NK-92 treated with Interleukin-12 subunit alpha and Interleukin-12 subunit beta, amount 100 ng/mL, for 24 hours (cell line): ENCODE measurements at places on chromosomes 7 and 10.

GRCh38 chr7:35331730-35332678 is 78.1 kb upstream of the TBX20 start:
- DNase-seq: no peak

GRCh38 chr7:32062150-32062549 is 8.1 kb downstream of the PDE1C start:
- no peak for DNase-seq

GRCh38 chr10:44335330-44336021 is 49.4 kb downstream of the CXCL12 start:
- no peak for DNase-seq

DNA sequence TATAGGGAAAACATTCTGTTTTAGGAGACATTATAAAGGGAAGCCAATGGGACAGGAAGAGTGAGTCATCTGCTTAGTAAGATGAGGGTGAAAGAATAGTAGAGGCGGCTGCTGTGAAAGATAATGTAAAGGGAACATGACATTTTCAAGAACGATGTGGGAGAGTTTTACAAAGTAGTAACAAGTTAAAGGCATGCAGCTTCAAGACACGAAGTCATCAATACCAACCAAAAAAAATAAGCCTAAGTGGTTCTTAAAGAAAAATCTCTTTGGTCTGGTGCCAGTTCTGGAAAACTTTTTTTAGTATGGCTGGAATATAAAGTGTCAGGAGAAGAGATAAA is 6.1 kb downstream of the GSTO1 start:
- no peak for DNase-seq

- DNase-seq: no peak
Observed at GRCh38 chr7:29289156-29290021, 94.8 kb downstream of the CHN2 start.

DNA sequence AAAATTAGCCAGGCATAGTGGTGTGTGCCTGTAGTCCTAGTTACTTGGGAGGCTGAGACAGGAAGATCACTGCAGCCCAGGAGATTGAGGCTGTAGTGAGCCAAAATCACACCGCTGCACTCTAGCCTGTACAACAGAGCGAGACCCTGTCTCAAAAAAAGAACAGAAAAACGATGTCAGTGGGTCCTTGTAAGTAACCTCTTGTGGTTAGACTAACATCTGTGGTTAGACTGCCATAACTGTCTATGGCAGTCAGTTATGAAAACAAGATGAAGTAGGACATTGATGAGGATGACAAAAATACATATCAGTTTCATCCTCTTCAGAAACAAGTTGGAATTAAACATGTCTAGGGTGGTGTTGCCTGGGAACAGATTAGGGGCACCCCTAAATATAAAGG is 53.3 kb downstream of the AKAP9 start:
- DNase-seq: no peak
